CD4-positive, alpha-beta T cell (primary cell): ENCODE measurements at places on chromosomes 16 and 17. TPM values are rescaled to one million over a fixed set of nuclear protein-coding genes. Genes with fewer than 3 reads are reported as not detected.

GRCh38 chr17:70072546-70073309 lies 2.3 kb upstream of the KCNJ16 start:
- no peak overlapping the region for H3K4me3 ChIP-seq
- H3K27me3 ChIP-seq: no peaks in the 10 kb centered on the region
- H3K4me1 ChIP-seq: no peaks in the 10 kb centered on the region
- H3K27ac ChIP-seq: no peak overlapping the region
- DNase-seq: no peak
- no peaks in the 10 kb centered on the region for H3K36me3 ChIP-seq

METTL2A gene
- total RNA-seq: 6.1 TPM

KRT12 gene
- not detected for total RNA-seq

GRCh38 chr16:88014252-88014781 lies 63.1 kb downstream of the BANP start:
- H3K27me3 ChIP-seq: no peaks in the 10 kb centered on the region
- peaks cover 54% of the 10 kb centered on the region for H3K36me3 ChIP-seq
- DNase-seq: no peak

GRCh38 chr17:74567397-74567796 lies at the start of gene CD300H:
Gene CD300H (minus strand): TSS chr17:74567509.
- no peak within 1 kb of the TSS for H3K4me3 ChIP-seq
- DNase-seq: no peak
- peaks cover 11% of the 10 kb centered on the region for H3K4me1 ChIP-seq
- no peak within 1 kb of the TSS for H3K27ac ChIP-seq
- H3K27me3 ChIP-seq: peaks cover 14% of the 10 kb centered on the region

- peak; percentile 54 for DNase-seq
- H3K27ac ChIP-seq: peak overlapping the region; percentile 57
- H3K4me1 ChIP-seq: peaks cover 67% of the 10 kb centered on the region
- no peaks in the 10 kb centered on the region for H3K27me3 ChIP-seq
Measured at GRCh38 chr16:88681709-88682451, 4.4 kb downstream of the SNAI3 start.

ZMYND15 gene
- total RNA-seq: 3.1 TPM

DNA sequence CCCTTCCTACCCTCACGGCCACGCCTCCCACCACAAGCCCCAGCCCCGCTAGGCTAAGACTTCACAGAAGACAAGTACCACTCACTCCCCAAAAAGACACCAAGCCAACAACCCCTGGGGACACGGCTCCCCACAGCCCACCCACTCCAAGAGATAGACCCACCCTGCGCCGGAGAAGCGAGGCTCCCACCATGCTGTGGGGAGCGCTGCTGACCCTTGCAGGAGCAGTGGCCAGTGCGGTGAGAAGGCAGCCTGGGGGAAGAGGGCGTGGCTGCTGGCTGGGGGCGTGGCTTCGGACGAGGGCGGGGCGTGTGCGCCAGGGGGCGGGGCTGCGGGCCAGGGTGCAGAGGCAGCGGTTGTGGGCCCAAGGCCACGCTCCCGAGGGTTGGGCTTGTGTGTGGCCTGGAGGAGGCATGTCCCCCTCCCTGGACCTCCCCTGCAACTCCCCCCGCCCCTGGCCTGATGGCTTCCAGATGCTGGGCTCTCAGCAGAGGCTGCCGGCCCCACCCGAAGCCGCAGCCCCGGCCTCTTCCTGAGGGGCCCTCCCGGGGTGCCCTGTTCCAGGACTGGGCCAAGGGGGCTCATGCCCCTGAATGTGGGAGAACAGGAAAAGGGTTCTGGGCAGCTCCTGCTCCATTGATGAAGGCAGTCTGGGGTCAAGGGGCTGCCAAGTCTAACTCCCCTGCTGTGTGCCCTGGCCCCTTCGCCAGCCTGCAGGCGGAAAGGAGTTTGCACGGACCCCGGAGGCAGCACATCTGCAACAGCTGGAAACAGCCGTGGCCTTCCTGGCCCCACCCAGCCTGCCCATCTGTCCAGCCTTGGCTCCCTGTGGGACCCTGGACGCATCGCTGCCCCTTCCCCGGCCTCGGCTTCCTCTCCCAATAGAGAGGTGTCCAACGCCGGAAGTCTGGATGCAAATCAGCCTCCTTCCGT lies 9.1 kb downstream of the TFAP4 start:
- no peaks in the 10 kb centered on the region for H3K27me3 ChIP-seq
- H3K4me3 ChIP-seq: no peak overlapping the region
- peaks cover 2% of the 10 kb centered on the region for H3K4me1 ChIP-seq

SOX8 gene
- total RNA-seq: 2.3 TPM

MAPK8IP3 gene
- 290 TPM for total RNA-seq

DNA sequence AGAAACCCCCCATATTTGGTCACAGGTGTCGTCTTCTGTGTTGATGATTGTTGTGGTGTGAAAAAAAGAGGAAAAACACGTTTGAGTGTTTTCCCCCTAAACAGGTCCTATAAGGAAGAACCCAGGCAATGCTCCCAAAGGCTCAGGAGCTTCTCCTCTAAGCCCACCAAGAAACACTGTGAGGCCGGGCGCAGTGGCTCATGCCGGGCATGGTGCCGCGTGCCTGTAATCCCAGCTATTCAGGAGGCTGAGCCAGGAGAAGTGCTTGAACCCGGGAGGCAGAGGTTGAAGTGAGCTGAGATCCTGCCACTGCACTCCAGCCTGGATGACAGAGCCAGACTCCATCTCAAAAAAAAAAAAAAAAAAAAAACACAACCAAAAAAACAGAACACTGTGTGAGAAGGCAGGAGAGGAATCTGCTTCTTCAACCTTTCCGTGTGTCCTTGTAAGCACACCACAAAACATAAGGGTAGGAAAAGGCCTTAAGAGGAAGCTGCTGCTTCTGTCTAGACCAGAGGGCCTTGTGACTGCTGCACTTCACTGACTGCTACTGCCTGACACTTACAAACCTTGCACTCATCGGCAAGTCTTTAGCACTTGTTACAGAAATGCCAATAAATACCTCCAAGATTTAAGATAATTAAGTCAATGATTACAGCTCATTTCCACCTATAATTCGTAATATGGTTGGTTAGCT lies 9.3 kb downstream of the JPT1 start:
- H3K4me3 ChIP-seq: no peak overlapping the region
- H3K36me3 ChIP-seq: peaks cover 55% of the 10 kb centered on the region
- no peak overlapping the region for H3K27ac ChIP-seq

DNA sequence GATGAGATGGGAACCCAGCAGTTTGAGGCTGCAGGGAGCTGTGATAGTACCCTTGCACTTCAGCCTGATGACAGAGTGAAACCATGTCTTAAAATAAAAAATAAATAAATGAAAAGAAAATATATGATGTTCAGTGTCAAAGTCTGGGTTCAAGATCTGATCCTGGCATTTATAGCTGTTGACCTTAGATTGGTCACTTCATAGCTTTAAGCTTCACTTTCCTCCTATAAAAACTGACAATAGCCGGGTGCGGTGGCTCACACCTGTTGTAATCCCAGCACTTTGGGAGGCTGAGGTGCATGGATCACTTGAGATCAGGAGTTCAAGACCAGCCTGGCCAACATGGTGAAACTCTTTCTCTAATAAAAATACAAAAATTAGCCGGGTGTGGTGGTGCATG lies 5.2 kb upstream of the ZNF821 start:
- H3K27me3 ChIP-seq: no peaks in the 10 kb centered on the region
- DNase-seq: no peak
- H3K36me3 ChIP-seq: no peaks in the 10 kb centered on the region
- no peak overlapping the region for H3K27ac ChIP-seq
- H3K4me1 ChIP-seq: peaks cover 17% of the 10 kb centered on the region

DNA sequence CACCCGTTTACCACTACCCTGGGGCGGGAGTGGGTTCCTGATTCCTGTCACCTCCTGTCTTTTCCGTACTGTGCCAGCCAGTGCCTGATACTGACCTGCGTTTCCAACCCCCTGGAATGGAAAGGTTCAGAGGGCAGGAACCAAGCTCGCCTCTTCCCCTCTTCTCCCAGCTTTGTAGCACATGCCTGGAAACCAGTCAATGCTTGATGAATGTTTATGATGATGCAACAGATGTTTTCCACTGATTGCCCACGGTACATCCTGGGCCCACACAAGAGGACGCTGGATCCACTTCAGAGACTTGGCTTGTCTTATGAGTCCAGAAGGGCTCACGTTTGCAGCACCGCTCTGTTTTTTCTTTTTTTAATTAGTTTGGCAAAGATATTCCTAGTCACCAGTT lies 262.0 kb downstream of the CPPED1 start:
- DNase-seq: no peak
- H3K27ac ChIP-seq: no peak overlapping the region
- no peaks in the 10 kb centered on the region for H3K36me3 ChIP-seq

TP53TG3F gene
- total RNA-seq: not detected

- H3K4me1 ChIP-seq: no peaks in the 10 kb centered on the region
- H3K4me3 ChIP-seq: no peak overlapping the region
- no peak overlapping the region for H3K27ac ChIP-seq
- no peaks in the 10 kb centered on the region for H3K36me3 ChIP-seq
- no peak for DNase-seq
Measured at GRCh38 chr17:58818654-58819053, 63.0 kb downstream of the PPM1E start.

DNA sequence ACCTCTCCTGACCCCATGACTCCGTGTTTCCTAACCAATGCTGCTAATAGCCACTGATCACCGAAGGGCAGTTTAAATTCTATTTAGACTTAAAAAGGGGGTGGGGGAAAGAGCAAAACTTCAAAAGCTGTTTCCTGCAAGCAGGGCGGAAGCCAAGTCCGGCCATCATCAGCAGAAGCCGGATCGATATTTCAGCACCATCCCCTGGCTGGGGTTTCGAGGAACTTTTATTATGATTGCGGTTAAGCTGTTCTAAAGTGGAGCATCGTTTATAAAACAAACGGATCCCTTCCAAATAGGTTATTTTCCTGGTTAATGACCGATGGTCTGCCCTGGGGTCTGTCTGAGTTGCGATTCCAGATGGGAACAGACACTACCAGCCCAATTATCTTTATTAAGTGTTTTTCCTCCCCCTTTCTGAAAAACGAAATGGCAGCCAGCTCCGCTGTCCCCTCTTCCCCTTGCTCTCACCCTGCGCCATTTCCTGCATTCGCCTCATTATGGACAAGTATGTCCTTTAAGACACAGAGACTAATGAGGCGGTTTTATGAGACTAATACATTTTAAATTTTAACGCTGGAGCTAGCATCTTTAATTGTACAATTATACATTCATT lies 76.1 kb upstream of the IRX3 start:
- DNase-seq: no peak
- peaks cover 21% of the 10 kb centered on the region for H3K27me3 ChIP-seq
- H3K27ac ChIP-seq: no peak overlapping the region
- no peak overlapping the region for H3K4me3 ChIP-seq

CES4A gene
- total RNA-seq: 14.9 TPM

DNA sequence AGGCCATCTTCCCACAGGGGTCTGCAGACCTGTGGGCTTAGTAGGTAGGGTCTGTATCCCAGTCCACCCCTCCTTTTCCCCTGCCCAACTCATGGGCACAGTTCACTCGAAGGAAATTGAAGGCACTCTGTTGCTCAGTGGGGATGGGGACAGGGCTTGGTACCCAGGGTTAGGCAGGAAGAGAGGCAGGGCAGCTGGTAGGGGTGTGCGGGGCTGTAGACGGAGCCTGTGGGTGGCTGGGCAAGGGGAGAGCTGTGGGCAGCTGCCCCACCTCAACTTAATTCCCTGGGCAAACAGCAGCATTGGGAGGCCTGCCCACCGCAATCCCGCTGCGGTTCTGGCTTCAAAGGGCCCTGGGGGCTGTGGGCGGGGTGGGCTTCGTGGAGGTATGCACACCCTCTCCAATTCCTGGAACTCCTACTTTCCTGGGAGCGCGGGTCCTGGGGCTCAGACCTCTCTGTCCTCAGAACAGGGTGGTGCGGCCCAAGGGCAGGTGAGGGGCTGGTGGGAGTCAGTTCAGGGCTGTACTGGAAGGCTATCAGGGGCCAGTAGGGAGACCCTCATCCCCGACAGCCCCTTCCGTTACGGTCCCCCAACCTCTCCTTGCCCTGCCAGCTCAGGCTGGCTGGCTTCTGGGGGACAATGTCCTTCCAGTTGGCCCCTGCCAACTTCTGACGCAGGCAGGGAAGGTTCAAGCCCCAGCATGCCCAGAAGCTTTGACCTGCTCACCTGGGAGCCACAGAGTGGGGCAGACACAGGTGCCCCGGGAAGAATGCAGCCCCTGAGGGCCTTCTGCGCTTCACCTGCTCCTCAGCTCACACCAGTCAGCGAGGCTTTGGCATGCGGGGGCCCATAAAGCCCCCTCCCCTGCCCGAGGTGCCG lies 9.1 kb downstream of the FOXJ1 start:
- no peak overlapping the region for H3K4me3 ChIP-seq
- DNase-seq: peak; percentile 8
- no peaks in the 10 kb centered on the region for H3K27me3 ChIP-seq
- no peak overlapping the region for H3K27ac ChIP-seq

- no peak for DNase-seq
- no peaks in the 10 kb centered on the region for H3K27me3 ChIP-seq
- no peak overlapping the region for H3K4me3 ChIP-seq
- H3K4me1 ChIP-seq: no peaks in the 10 kb centered on the region
Measured at GRCh38 chr17:63370696-63371095, 75.4 kb downstream of the CYB561 start.

DNA sequence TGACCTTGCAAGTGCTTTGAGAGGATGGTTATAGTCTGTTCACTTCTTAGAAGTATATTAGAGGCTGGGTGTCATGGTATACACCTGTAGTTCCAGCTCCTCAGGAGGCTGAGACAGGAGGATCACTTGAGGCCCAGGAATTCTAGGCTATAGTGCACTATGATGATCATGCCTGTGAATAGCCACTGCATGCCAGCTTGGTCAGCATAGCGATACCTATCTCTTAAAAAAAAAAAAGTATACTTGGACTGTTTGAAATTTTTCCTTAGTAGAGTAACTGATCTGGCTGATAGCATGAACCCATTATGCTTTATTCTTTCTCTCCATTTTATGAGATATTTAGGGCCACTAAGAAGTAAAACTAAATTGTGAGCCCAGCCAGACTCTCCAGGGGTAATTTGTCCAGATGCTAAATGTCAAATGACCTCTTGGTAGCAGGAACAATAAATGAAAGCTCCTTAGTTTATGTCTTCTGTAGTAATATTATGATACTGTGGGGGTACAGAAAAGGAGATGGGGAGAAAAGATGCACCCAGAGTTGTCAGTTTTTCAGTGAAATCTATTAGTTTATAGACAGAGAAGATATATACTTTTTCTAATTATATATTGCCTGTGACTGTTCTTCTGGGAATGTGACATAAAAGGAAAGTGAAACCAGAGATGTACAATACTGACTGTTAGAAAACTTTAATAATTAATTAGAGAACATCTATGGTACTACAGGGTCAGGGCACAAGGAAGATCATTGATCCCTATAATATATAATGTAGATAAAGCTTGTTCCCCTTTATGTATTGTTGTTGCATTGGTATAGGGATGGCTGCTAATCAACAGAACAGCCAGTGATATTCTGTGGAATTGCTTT lies 335.3 kb upstream of the TBX2 start:
- DNase-seq: no peak
- H3K4me3 ChIP-seq: no peak overlapping the region
- no peaks in the 10 kb centered on the region for H3K36me3 ChIP-seq
- H3K4me1 ChIP-seq: no peaks in the 10 kb centered on the region
- no peaks in the 10 kb centered on the region for H3K27me3 ChIP-seq
